Vagina (tissue), 2 donors: ENCODE measurements at places on chromosomes 7 and 10. TPM values are rescaled to one million over a fixed set of nuclear protein-coding genes. Genes with fewer than 3 reads are reported as not detected.

NUP42 gene
- total RNA-seq, result 27.0 TPM

NKX2-3 gene
- total RNA-seq, result not detected

TECTB gene
- total RNA-seq, result not detected

TTYH3 gene
- total RNA-seq, result 33.9 TPM

STEAP1B gene
- total RNA-seq, result 8.8 TPM

CALML5 gene
- 102 TPM for total RNA-seq

KLF14 gene
- total RNA-seq, result not detected

CYP2C9 gene
- total RNA-seq, result 3.4 TPM

GRCh38 chr7:17307969-17308648, 9.7 kb downstream of the AHR start:
- peaks cover 70% of the 10 kb centered on the region for H3K4me1 ChIP-seq
- H3K27me3 ChIP-seq, result no peaks in the 10 kb centered on the region

GRCh38 chr7:6497637-6497905, 49.8 kb upstream of the DAGLB start:
- no peaks in the 10 kb centered on the region for H3K36me3 ChIP-seq
- no peak overlapping the region for H3K27ac ChIP-seq
- peaks cover 3% of the 10 kb centered on the region for H3K4me1 ChIP-seq
- H3K4me3 ChIP-seq, result no peak overlapping the region

GRCh38 chr10:31593124-31593523, 274.1 kb downstream of the ZEB1 start:
- H3K4me1 ChIP-seq, result no peaks in the 10 kb centered on the region
- H3K4me3 ChIP-seq, result no peak overlapping the region
- no peaks in the 10 kb centered on the region for H3K36me3 ChIP-seq
- no peak overlapping the region for H3K27ac ChIP-seq

DNA sequence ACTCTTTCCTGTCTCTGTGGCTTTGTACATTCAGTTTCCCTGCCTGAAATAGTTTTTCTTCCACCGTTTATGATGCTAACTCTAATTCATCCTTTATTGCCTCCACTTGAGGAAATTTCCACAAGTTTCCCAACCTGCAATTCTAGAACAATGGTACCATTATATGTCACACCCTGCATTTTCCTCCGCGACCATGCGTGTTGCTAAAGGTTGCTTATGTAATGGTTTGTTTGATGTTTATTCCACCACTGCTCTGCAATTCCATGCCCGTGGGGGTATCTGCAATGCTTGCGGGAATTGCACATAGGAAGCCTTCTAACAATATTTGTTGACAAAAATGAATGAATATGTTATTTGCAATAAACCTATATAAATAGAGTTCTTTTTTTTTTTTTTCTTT, 69.5 kb upstream of the ST8SIA6 start:
- no peaks in the 10 kb centered on the region for H3K4me1 ChIP-seq
- no peak overlapping the region for H3K4me3 ChIP-seq
- no peaks in the 10 kb centered on the region for H3K27me3 ChIP-seq
- no peak overlapping the region for H3K27ac ChIP-seq
- no peaks in the 10 kb centered on the region for H3K36me3 ChIP-seq

DNA sequence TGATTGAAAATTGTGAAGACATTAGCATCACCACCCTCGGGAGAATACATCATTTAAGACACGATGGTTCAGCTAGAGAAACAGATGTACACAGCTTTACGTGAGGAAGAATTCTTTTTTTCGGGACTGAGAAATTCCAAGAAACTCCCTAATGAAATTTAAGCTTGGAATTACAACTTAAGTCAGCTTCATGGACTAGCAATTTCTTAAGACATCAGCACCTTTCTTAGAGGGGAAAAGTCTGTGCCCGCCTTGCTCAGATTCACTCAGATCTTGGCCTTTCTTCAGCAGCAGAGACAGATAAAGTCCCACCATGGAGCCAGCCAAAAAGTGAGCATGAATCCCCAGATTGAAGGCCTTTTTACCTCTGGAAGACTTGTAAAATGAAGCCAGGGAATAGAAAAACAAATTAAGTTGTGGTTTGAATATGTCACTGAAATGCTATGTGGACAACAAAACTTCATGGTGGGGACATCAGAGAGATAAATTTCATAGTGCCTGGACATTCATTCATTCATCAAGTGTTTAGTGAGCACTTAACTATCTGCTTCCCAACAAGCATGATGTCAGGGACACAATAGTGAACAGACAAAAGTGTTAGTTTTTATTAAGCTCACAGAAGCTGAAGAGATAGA, 32.1 kb downstream of the PRKG1 start:
- no peaks in the 10 kb centered on the region for H3K36me3 ChIP-seq
- no peak for DNase-seq
- no peaks in the 10 kb centered on the region for H3K27me3 ChIP-seq
- no peak overlapping the region for H3K27ac ChIP-seq

- H3K4me3 ChIP-seq, result no peak overlapping the region
- no peaks in the 10 kb centered on the region for H3K27me3 ChIP-seq
- H3K27ac ChIP-seq, result no peak overlapping the region
- DNase-seq, result no peak
- peaks cover 86% of the 10 kb centered on the region for H3K4me1 ChIP-seq
Observed at GRCh38 chr10:117367718-117368117, 7.5 kb downstream of the PDZD8 start.

DNA sequence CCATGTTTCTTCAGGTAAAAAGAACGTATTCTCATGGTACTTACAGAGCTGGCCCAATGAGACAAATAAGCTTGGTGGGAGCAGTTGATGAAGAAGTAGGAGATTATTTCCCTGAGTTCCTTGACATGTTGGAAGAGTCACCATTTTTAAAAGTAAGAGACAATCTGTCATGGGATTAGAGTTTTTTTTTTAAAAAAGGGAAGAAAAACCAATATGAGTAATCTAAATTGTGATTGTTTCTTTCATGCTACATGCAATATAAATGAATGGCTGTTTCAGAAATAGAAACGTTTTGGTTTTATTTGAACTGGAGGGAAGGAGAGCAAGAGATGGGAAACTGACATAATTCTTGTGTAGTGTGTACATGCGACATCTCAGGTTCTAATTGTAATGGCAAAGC, 32.8 kb downstream of the TMEM60 start:
- DNase-seq, result no peak
- H3K36me3 ChIP-seq, result peaks cover 5% of the 10 kb centered on the region
- no peaks in the 10 kb centered on the region for H3K27me3 ChIP-seq

- no peaks in the 10 kb centered on the region for H3K36me3 ChIP-seq
- peak; percentile 40 for DNase-seq
- H3K4me3 ChIP-seq, result no peak overlapping the region
- H3K27me3 ChIP-seq, result no peaks in the 10 kb centered on the region
- H3K4me1 ChIP-seq, result no peaks in the 10 kb centered on the region
- H3K27ac ChIP-seq, result no peak overlapping the region
Observed at GRCh38 chr10:131270461-131271190, 40.9 kb downstream of the TCERG1L start.

DNA sequence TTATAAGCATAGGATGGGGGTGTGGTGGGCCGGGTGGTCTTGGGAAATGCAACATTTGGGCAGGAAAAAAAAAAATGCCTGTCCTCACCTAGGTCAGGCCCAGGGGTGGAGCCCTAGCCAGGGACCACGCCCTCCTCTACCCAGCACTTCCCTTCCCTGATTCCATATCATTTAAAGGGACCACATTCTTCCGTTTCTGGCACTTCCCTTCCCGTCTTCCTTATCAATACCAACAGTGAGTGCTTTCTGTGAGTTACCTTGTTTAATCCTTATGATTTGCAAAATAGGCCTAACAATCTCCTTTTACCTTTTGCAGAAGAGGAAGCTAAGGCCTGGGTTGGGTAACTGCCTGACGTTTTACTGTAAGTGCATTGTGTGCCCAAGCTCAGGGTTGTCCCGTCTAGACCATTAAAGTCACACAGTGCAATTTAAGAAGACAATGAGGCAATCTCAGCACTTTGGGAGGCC, 16.7 kb upstream of the C10orf95 start:
- no peak overlapping the region for H3K4me3 ChIP-seq
- H3K36me3 ChIP-seq, result no peaks in the 10 kb centered on the region
- no peak overlapping the region for H3K27ac ChIP-seq
- DNase-seq, result no peak
- no peaks in the 10 kb centered on the region for H3K4me1 ChIP-seq

DNA sequence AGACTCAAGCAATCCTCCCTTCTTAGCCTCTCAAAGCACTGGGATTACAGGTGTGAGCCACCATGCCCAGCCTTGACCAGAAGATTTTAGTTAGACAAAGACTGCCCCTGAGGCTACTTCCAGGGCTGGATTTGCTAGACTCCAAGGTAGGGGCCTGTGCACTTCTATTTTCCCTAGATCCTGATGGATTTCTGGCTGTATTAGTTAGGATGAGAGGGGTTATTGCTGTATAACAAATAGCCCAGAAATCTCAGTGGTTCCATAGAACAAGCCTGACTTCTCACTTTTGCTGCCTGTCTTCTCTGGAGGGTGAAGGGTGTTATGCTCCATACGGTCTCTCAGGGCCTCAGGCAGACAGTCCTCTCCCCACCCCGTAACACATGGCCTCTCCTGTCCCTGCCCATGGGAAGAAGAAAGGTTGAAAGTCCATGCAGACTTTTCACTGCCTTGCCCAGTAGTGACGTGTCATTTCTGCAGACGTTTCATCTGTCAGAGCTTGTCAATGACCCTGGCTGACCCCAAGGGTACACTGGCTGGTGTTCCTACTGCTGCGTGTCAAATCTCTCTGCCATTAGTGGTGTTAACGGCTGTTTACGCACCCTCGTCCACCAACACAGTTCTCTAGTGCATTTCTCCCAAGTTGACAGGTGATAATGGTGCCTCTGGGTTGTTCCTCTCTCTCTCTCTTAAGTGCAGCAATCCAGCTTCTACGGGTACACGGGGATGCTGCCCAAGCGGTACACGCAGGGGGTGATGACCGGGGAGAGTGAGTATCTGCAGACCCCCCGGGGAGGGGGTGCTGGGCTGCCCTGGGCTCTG, 11.6 kb downstream of the SLC29A4 start:
- no peaks in the 10 kb centered on the region for H3K4me1 ChIP-seq
- no peak overlapping the region for H3K27ac ChIP-seq
- no peaks in the 10 kb centered on the region for H3K27me3 ChIP-seq
- H3K36me3 ChIP-seq, result no peaks in the 10 kb centered on the region

- peaks cover 51% of the 10 kb centered on the region for H3K4me1 ChIP-seq
- no peaks in the 10 kb centered on the region for H3K36me3 ChIP-seq
- H3K27ac ChIP-seq, result peak overlapping the region; percentile 98
- no peaks in the 10 kb centered on the region for H3K27me3 ChIP-seq
- DNase-seq, result no peak
Observed at GRCh38 chr10:23441251-23441650, 2.4 kb downstream of the OTUD1 start.

DNA sequence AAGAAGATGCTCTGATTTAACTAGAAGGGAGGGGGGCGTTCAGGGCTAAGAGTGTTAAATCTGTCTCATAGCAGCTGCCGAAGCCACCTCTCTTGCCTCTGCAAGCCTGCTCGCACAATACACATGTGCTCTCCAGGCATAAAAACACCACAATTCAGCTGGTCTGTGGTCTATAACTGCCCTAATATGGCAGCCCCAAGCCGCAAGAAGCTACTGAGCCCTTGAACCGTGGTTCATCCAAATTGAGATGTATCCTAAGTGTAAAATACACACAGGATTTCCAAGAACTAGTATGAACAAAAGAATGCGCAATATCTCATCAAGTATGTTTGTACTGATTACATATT, 70.8 kb upstream of the FGFR2 start:
- H3K27me3 ChIP-seq, result no peaks in the 10 kb centered on the region
- no peak overlapping the region for H3K4me3 ChIP-seq
- no peaks in the 10 kb centered on the region for H3K36me3 ChIP-seq
- H3K27ac ChIP-seq, result peak overlapping the region; percentile 50
- no peak for DNase-seq
- H3K4me1 ChIP-seq, result peaks cover 19% of the 10 kb centered on the region

GRCh38 chr10:10490581-10490980, 527.1 kb upstream of the CELF2 start:
- no peak overlapping the region for H3K27ac ChIP-seq
- no peaks in the 10 kb centered on the region for H3K4me1 ChIP-seq
- no peak for DNase-seq
- no peaks in the 10 kb centered on the region for H3K36me3 ChIP-seq
- H3K27me3 ChIP-seq, result no peaks in the 10 kb centered on the region

DNA sequence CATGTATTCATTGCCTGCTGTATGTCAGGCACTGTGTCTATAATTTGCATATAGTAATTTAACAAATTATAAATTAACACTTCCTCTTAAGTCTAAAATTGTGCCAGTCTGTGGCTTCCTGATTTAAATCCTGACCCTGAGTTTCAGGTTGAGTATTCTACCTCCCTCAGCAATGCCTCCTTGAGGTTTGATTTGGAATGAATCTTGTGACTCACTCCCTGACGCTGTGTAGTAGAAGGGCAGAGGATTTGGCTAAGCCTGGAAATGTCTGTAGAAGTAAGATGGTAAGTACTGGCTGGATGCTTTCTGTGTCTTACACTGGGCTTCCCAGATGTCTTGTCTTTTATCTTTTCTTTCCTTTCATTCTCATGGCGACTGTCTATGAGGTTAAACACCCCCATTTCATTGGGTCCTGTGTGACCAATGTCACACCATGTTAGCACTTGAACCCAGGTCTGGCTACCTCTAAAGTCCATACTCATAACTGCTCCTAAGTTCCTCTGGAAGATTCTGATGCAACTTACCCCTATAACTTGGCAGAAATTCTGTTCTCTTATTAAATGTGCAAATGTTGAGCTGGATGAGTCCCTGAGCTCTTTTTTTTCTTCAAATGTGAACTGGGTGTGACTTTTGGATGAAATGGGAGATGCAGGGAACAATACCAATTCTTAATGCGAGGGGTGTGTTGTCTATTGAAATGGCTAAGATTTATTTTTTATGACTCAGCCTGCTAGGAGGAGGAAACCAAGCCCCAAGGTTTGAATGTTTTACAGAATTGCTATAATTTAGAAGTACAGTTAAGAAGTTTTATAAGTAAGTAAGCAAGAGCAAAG, 48.5 kb downstream of the PLCE1 start:
- no peak overlapping the region for H3K27ac ChIP-seq
- H3K27me3 ChIP-seq, result no peaks in the 10 kb centered on the region
- no peak for DNase-seq
- H3K4me1 ChIP-seq, result peaks cover 21% of the 10 kb centered on the region

- H3K36me3 ChIP-seq, result no peaks in the 10 kb centered on the region
- no peak overlapping the region for H3K4me3 ChIP-seq
- no peaks in the 10 kb centered on the region for H3K27me3 ChIP-seq
- H3K27ac ChIP-seq, result peak overlapping the region; percentile 47
- DNase-seq, result no peak
- peaks cover 49% of the 10 kb centered on the region for H3K4me1 ChIP-seq
Observed at GRCh38 chr10:5551531-5552375, 27.0 kb downstream of the CALML3 start.

GRCh38 chr7:91293840-91294239, 29.6 kb downstream of the FZD1 start:
- no peak overlapping the region for H3K4me3 ChIP-seq
- no peaks in the 10 kb centered on the region for H3K36me3 ChIP-seq
- no peak overlapping the region for H3K27ac ChIP-seq
- no peaks in the 10 kb centered on the region for H3K4me1 ChIP-seq

DNA sequence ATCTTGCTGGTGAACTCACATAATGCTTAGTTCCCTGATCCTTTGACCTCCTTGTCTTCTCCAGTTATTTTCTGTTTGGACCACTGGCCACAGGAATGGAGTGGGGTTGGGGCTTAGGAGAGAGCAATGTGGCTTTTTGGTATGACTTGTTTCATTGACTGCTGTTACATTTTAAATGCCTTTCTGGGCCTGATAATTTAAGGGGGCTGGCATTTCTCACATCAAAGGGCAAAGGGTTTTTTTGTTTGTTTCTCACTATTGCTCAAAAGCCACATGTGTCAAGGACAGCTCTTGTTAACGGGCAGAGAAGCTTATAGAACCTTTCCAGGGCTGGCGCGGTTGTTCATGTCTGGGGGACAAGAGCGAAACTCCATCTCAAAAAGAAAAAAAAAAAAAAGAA, 161.2 kb upstream of the TNRC18 start:
- no peak overlapping the region for H3K27ac ChIP-seq
- peaks cover 11% of the 10 kb centered on the region for H3K4me1 ChIP-seq
- DNase-seq, result no peak
- H3K4me3 ChIP-seq, result no peak overlapping the region
- H3K27me3 ChIP-seq, result no peaks in the 10 kb centered on the region
- H3K36me3 ChIP-seq, result no peaks in the 10 kb centered on the region
